H4 (cell line): ENCODE measurements at places on chromosomes 5 and 9. TPM values are rescaled to one million over a fixed set of nuclear protein-coding genes. Genes with fewer than 3 reads are reported as not detected.

DNA sequence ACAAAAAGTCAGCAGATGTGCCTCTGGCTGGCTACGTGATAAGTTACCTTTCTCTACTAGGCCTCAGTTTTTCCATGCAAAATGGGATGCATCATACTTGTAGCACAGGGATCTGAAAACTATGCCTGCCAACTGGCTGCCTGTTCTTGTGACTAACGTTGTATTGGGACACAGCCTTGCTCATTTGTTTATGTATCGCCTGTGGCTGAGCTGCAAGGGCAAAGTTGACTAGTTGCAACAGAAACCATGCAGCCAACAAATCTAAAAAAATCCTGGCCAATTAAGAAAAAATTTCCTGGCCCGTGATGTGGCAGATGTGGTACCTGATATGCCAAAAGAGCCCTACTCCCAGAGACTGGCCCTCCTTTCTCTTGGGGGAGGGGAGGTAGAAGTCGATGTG, 131.3 kb downstream of the SEC61B start:
- DNase-seq, result peak; percentile 81

GRCh38 chr9:29717631-29718030, 2144.3 kb upstream of the C9orf72 start:
- DNase-seq, result no peak

Gene SLC6A18
- not detected in 2 replicates for total RNA-seq

DNA sequence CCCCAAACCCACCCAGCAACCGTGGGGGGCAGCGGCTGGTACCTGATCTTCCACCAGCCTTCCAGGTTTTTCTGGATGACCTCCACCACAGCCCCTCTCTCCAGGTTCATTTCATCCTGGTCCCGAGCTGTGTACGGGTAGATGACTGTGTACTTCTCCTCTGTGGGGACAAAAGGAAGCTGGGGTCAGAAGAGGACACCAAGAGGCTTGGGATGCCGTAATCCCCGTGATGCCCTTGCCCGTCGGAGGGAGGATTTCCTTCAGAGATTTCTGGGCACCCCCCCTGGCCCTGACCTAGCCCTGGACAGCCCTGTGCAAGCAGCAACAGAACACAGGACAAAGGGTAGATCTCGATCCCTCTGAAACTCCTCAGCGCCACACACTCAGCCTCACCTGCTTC, 70.3 kb upstream of the UBTD2 start:
- no peak for DNase-seq

DNA sequence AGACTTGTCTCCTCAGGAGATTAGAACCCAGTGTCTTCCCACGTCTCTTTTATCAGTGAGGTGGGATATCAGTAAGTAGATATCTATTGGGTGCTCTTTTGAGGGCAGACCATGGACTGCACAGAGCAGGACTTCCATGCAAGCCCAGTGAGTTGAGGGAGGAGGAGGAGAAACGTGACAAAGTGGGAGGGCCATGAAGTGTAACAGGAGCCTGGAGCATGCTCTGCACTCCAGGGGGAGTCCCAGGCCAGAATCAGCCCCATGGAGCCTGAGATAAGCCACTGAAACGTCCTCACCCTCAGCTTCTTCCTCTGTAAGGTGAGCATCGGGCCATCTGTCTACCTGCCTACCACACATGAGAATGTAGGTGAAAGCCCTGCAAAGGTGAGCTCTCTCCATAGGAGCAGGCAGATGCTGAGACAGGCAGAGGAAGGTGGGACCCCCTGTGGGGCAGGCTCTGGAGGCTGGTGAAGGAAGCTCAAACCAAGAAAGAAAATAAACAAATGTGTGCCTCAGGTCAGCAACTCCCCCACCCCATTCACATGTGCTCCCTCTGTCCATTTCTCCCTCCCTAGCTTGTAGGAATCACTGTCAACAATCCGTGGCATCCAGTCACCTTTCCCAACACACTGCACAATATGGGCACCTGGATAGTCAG, 87.4 kb downstream of the NRG2 start:
- DNase-seq, result no peak

DNA sequence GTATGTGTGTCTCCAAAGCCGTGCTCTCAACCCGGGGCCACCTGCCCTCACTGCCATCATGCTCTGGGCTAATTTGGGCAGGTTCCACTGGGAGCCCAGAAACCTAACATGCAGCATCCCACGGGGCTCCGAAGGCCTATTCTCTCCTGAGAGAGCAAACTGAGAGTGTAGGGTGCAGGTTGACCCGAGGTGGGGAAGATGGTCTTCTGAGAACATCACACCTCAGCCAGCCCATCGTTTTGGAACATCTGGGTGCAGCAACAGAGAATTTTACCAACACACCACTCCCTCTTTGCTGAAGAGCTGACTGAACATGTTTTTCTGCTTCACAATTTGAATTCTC, 294.6 kb upstream of the TUT7 start:
- no peak for DNase-seq

Gene SLC6A3
- total RNA-seq, result not detected in 2 replicates

- no peak for DNase-seq
Observed at GRCh38 chr5:74017112-74017511, 391.1 kb downstream of the ARHGEF28 start.

DNA sequence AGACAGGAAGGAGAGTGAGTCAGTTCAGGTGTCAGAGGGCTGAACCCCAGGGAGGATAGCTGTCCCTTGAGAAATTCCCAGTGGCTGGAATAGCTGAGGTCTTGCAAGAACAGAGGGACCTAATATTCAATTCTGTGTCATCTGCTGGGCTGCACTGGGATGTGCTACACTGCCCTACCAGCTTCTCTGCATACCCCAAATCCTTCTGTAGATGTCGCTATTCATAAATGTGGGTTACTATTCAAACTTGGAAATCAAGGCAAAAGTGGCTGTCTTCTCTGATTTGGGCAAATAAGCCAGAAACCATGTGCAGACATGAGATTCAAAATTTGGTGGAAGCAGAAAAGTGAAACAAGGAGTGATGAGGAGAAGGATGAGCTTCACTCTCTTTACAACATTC, 16.3 kb downstream of the TNFSF8 start:
- no peak for DNase-seq

- DNase-seq, result no peak
Observed at GRCh38 chr9:18184401-18184800, 289.6 kb upstream of the ADAMTSL1 start.

DNA sequence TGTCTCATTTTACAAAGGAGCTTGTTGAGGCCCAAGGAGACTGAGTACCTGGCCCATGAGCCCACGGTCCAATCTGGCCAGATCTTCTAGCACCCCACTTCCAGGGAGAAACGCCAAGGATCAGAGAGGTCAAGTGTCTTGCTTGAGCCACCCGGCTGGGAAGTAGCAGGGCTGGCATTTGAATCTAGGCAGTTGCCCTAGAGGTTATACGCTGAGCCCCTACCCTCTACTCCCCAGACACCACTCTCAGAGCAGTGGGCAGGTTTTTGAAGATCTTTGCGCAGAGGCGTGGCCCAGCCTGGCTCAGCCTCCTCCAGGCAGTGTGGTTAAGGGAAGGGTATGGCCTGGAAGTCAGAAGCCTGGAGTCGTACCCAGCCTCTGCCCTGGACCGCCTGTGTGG, 5.8 kb upstream of the NUP214 start:
- DNase-seq, result no peak

Gene CCDC152
- total RNA-seq, result 0.19 and 0.94 TPM in 2 replicates

DNA sequence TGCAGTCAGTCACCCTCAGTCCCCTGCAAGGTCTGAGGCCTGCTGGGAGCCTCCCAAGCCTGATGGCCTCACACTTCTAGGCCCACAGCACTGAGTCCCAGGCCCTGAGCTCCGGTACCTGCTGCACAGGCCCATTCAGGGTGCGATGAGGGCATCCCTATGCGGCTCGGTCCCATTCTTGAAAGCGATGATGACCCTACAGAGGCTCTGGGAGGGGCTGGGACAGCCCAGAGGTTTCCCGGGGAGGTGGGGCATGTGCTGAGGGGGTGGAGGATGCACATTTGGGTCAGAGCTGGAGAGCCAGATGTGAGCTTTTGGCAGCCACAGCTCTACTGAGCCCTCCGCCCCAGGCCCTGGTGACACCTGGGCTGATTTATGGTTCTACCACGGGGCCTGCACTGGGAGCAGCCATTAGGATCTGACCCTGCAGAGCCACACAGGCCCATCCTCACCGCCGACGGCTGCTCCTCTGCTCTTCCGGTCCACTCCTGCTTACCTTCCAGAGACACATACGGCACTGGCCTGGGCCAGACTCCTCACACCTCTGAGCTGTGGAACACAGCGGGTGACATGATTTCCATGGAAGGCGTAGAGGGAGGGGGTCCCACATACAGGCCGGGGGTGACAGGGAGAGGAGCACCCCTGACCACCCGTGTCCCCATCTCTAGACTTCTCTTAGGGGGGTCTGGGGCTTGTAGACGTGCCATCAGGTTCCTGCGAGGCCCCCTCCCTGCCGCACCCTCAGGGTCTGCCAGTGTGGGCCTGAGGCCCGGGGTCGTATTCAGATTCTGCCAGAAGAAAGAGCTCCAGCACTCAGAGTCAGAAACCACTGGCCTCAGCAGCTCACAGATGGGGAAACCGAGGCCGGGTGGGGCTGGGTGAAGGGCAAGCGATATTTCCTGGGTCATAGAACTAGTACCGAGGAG, 53.4 kb downstream of the COL23A1 start:
- DNase-seq, result no peak

DNA sequence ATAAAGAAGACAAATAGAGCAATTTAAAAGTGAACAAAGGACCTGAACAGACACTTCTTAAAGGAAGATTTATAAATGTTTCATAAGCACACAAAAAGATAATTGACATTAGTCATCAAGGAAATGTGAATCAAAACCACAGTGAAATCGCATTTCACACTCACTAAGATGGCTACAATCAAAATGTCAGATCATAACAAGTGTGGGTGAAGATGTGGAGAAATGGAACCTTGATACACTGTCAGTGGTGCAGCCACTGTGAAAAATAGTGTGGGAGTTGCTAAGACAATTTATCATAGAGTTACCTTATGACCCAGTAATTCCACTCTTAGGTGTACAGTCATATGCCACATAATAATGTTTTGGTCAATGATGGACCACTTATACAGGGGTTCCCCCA, 54.5 kb upstream of the HTR4 start:
- DNase-seq, result no peak

Gene CDKN2B
- total RNA-seq, result not detected in 2 replicates

DNA sequence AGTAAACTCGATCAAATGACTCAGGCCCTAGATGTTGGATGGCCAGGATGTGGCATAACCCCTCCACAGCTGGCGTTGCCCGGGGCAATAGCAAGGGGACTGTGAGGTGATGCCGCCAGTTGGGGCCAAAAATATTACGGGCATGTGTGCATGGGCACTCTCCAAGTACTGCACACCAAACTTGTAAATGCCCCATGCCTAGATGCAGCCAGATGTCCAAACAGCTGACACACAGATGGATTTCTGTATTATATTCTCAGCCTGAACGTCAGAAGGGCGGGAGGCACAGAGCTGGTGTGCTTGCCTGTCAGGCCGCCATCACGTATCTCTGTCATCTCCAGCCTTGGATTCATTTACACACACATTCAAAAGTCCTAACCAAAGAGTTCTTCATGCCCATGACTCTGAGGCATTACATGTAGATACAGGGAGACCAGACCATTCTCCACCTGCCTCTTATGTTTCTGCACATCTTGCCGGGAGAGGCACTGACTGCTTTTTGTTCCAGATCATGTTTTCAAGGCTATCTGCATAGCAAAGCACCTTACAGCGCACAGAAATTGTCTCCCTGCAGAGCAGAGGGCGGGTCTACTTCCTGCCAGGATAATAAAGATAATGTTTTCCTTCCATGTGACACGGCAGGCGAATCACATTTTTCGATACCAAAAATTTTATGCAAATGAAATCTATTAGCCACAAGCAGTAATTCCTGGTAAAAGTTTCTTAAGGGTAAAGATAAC, 200.9 kb upstream of the ADAMTS16 start:
- DNase-seq, result no peak

Gene ADRB2
- 0.37 and 1.2 TPM in 2 replicates for total RNA-seq

Gene SMIM32
- total RNA-seq, result not detected in 2 replicates

Gene GFPT2
- total RNA-seq, result 16.4 and 18.8 TPM in 2 replicates

Gene DIMT1
- 41.9 and 49.9 TPM in 2 replicates for total RNA-seq

Gene ANKRD34B
- not detected in 2 replicates for total RNA-seq

- no peak for DNase-seq
Observed at GRCh38 chr5:178355671-178356070, 123.1 kb upstream of the PHYKPL start.

DNA sequence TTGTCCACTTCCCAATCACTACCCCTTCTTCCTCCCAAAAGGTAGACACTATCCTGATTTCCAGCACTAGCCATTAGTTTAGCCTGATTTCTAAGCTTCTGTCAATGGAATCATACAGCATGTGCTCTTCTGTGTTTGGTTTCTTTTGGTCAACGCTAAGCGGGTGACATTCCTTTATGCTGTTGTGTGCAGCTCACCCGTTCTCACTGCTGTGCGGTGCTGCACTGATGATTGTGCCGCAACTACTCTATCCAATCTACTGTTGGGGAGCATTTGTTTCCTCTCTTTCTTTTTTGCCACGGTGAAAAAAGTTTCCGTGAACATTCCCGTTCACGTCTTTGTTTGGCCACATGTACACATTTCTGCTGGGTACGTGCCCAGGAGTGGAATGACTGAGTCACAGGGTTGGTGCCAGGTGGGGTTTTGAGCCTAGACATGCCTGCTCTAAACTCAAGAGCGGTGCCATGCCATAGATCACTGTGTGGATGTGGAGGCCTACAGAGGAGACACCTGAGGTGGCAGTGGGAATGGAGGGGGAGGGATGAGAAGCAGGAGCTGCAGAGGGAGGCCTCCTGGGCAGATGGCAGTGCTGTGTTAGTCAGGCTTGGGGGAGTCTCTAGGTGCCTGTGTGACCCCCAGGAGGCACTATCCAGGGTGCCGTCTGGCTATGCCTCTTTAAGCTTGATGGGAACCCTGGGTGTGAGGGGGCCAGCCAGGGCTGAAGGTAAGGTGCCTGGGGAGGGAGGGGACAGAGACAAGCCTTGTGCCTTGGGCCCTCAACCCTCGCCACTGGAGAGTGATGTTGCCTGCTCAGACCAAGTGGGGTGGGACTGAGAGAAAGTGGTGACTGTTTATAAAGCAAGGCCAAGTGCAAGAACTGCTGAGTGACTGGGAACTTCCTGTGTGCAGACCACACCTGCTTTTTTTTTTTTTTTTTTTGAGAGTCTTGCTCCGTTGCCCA, 11.4 kb upstream of the ANKRD33B start:
- DNase-seq, result peak; percentile 80

- DNase-seq, result no peak
Observed at GRCh38 chr9:123356851-123357742, 1.1 kb downstream of the CRB2 start.

DNA sequence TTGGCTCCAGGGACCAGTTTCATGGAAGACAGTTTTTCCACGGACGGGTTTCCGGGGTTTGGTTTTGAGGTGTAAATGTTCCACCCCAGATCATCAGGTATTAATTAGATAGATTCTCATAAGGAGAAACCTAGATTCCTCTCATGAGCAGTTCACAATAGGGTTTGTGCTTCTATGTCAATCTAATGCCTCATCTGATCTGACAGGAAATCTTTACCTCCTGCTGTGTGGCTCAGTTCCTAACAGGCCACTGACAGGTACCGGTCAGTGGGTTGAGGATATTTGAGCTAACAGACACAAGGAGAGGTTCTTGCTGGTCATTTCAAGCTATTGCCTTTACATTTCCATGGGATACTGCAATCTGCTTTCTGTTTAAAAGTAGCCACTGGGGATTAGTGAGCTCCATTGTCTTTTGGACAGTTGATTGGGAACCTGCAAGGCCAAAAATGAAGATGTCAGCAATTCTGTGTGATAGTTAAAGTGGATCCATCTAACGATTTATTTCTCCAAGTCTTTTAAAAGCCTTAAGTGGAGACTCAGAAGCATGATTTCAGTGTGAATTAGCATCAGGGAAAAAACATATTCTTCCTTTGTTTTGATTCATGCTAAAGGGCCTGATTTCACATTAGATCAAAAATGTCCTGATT, 38.6 kb downstream of the MRPS30 start:
- DNase-seq, result no peak
